H1 (cell line): ENCODE measurements at places on chromosomes 5 and 9.

DNA sequence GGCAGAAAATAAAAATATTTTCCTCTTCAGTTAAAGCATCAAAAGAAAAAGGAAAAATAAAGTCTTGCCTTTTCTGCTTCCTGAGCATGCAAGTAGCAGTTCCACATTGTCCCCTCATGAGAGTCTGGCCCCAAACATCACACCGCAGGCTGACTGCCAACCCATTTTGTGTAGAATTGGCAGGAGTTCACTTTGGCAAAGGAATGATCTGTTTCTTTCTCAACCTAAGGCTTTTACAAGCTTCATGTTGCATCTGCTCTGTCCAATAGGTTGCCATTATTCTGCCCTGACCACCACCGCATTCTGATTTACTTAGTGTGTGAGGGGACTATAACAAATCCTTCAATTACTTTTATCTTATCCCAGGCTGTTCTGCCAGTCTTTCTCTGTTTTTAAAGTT is 249.5 kb downstream of the ISL1 start:
- no peak overlapping the region for H3K4me3 ChIP-seq
- H3K27ac ChIP-seq = no peak overlapping the region
- no peaks in the 10 kb centered on the region for H3K36me3 ChIP-seq
- no peak for DNase-seq
- H3K27me3 ChIP-seq = no peaks in the 10 kb centered on the region
- H3K4me1 ChIP-seq = no peaks in the 10 kb centered on the region

DNA sequence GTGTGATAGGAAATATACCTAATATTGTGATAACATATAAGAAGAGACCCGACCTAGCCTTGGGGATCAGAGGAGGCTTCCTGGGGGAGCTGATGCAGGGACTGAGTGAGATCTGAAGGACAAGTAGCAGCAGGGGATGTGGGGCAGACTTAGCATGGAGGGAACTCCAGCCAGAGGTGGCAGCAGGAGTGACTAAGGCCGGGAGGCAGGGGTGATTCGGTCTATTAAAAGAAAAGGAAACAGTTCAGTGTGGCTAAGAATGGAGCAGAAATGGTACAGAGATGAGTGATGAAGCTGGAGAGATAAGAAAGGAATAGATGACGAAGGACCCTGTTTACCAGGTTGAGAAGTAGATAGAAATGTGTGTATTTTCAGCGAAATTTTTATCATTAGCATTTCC is 408.8 kb downstream of the ENC1 start:
- H3K4me3 ChIP-seq = no peak overlapping the region
- no peaks in the 10 kb centered on the region for H3K27me3 ChIP-seq
- no peaks in the 10 kb centered on the region for H3K36me3 ChIP-seq
- no peak overlapping the region for H3K27ac ChIP-seq

- H3K27me3 ChIP-seq = peaks cover 66% of the 10 kb centered on the region
- H3K4me3 ChIP-seq = peak overlapping the region; percentile 49
- DNase-seq = peak; percentile 62
- H3K4me1 ChIP-seq = peaks cover 9% of the 10 kb centered on the region
- no peaks in the 10 kb centered on the region for H3K36me3 ChIP-seq
These were observed 1.5 kb downstream of the SV2C start for GRCh38 chr5:76084496-76085242.

- no peak overlapping the region for H3K4me3 ChIP-seq
- H3K27me3 ChIP-seq = no peaks in the 10 kb centered on the region; the same call in 1 of the 2 replicates
- no peak for DNase-seq
- H3K27ac ChIP-seq = no peak overlapping the region
- no peaks in the 10 kb centered on the region for H3K36me3 ChIP-seq
- H3K4me1 ChIP-seq = no peaks in the 10 kb centered on the region
These were observed 19.4 kb downstream of the PLPPR1 start for GRCh38 chr9:101047848-101048397.

DNA sequence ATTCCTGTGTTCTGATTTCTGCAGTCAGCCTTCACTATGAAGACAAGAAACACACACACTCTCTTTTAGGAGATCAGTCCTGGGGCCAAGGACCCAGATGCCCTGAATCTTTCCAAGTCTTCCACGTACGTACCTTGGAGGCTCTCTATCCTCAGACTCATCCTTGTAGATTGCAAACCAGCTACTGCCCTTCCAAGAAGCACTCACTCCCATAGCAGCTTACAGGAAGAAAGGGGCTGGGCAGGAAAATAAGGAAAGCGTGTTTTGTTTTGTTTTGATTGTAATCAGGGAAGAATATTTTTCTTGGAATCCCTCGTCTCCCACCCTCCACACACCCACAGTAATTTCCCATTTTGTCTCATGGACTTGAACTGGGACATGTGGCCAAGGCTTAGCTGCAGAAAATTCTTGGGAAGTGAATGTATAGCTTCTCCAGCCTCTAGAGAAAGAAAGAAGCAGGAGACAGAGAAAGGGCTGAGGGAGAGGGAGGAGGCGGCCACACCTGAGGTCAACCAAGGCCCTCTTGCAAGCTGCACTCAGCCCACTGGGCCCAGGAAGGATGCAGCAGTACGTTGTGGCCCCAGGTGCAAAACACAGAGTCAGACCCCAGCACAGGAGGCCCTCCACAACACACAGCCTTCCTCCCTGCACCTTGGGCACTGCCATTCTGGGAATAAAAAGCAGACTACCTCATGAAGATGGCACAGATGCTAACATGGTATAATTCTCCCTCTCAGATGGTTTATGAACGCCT is 29.9 kb downstream of the IRX2 start:
- H3K36me3 ChIP-seq = no peaks in the 10 kb centered on the region
- DNase-seq = no peak
- H3K4me3 ChIP-seq = no peak overlapping the region
- 0 out of 2 replicates have a peak, but pooled peaks cover 3% of the 10 kb centered on the region for H3K27me3 ChIP-seq
- no peak overlapping the region for H3K27ac ChIP-seq

DNA sequence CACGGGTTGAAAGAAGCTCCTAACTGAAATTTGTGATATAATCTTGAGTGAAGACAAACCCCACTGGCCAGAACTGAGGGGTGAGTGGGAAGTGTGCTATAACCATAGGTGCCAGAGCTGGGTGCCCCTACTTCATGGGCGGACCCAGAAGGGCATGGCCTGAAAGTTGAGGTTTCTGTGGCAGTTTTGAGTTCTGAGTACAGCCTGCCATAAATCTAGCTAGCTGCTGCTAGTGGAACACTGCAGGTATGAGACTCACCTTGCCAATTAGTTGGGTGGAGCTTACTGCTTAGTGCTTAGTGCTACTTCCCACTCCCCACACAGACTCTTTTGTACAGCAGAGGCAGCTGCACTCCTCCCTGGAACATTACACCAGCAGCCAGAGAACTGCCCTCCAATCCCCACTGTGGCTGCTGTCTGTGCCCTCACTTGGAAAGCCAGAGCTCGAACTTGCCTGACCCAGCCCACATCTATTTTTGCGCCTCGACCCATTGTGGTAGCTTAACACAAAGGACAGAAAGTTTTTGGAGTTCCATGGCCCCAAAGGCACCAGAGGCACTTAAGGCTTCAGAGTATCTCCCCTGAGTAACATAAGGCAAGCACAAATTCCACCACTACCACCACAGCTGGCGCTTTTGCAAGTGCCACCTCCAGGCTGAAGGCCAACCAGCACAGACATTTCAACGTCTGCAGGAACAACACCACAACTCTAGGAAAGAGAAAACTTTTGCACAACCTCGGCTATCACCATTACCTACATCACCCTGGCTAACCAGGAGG is 27.1 kb upstream of the PTGER4 start:
- H3K36me3 ChIP-seq = no peaks in the 10 kb centered on the region
- H3K27me3 ChIP-seq = no peaks in the 10 kb centered on the region
- no peak for DNase-seq

DNA sequence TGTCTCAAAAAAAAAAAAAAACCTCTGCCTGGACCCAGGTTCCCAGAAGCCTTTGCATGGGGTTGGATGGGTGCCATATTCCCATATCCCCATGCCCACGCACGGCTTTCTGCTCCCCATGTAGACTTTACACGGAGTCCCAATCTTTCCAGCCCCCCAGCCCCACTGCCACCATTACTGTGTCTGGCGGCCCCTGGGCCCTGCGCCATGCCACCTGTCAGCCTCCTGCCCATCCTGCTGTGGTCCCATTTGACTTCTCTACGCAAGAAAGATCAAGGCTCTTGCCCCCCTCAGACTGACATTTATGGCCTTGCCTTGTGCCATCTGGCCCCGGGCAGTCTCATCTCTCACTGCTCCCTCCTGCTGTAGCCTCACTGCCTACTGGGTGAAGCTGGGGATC is 6.5 kb upstream of the AK1 start:
- DNase-seq = no peak
- no peak overlapping the region for H3K27ac ChIP-seq
- H3K4me3 ChIP-seq = no peak overlapping the region

DNA sequence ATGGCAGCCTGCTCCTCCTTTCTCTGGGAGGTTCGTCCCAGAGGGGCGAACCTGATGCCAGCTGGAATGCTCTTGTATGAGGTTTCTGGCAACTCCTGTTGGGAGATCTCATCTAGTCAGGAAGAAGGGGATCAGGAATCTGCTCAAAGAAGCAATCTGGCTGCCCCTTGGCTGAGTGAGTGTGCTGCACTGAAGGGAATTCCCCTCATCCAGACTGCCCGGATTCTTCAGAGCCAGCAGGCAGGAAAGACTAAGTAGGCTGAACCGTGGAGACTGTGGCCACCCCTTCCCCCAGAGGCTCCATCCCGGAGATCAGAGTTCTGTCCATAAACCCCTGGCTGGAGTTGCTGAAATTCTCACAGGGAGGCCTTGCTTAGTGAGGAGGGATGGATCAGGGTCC is 476.0 kb downstream of the CSNK1G3 start:
- no peak overlapping the region for H3K4me3 ChIP-seq
- no peak for DNase-seq
- no peak overlapping the region for H3K27ac ChIP-seq
- H3K27me3 ChIP-seq = no peaks in the 10 kb centered on the region
- H3K36me3 ChIP-seq = no peaks in the 10 kb centered on the region
- no peaks in the 10 kb centered on the region for H3K4me1 ChIP-seq

DNA sequence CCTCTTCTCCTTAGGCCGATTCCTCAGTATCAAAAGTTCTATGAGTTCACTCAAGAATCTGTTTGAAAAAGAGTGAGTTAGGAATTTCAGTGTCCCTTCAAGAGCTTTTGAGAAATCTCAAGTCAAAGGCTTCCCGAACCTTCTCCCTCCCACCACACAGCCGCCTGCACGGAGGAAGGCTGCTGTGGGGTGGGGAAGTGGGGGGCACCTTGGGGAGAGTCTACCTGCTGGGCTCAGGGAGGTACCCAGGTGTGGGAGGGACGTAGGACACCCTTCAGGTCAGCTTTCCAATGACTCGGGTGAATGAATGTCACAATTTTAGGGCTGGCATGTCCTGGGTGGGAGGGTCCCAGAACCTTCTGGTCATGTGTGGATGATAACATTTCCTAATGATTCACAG is 17.5 kb downstream of the CXCL14 start:
- H3K4me3 ChIP-seq = no peak overlapping the region
- no peak overlapping the region for H3K27ac ChIP-seq
- no peaks in the 10 kb centered on the region for H3K27me3 ChIP-seq

GRCh38 chr9:116465576-116466270 is 221.4 kb upstream of the TRIM32 start:
- no peak overlapping the region for H3K27ac ChIP-seq
- H3K4me3 ChIP-seq = no peak overlapping the region
- H3K27me3 ChIP-seq = no peaks in the 10 kb centered on the region
- H3K36me3 ChIP-seq = no peaks in the 10 kb centered on the region
- peak; percentile 16 for DNase-seq

GRCh38 chr9:22838266-22838665 is 391.6 kb downstream of the DMRTA1 start:
- DNase-seq = no peak
- no peaks in the 10 kb centered on the region for H3K4me1 ChIP-seq
- no peaks in the 10 kb centered on the region for H3K27me3 ChIP-seq
- no peak overlapping the region for H3K4me3 ChIP-seq
- no peaks in the 10 kb centered on the region for H3K36me3 ChIP-seq
- no peak overlapping the region for H3K27ac ChIP-seq

GRCh38 chr5:122863240-122863639 is 17.8 kb downstream of the SNX24 start:
- no peak overlapping the region for H3K4me3 ChIP-seq
- H3K27me3 ChIP-seq = no peaks in the 10 kb centered on the region
- no peak overlapping the region for H3K27ac ChIP-seq
- H3K36me3 ChIP-seq = no peaks in the 10 kb centered on the region
- H3K4me1 ChIP-seq = no peaks in the 10 kb centered on the region; the same call in 1 of the 2 replicates

DNA sequence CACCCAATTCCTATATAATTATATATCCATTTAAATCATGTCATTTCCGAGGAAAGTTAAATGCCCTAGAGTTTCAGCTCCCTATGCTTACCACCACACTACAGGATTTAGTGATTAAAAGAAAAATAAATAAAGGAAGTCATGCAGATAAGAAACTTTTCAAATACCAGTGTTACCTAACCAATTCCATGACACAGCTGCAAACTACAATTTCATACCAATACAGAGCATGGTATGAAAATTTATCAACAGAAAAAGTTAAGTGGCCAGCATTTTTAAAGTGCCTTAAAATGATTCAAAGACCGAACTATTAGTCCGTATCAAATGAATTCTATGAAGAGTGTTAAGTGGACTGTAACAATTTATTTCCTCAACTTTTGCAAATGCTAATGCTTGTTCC is 35.9 kb downstream of the CEP120 start:
- H3K27me3 ChIP-seq = no peaks in the 10 kb centered on the region
- H3K36me3 ChIP-seq = 0 out of 2 replicates have a peak, but pooled peaks cover 9% of the 10 kb centered on the region
- no peak for DNase-seq
- H3K4me3 ChIP-seq = no peak overlapping the region

DNA sequence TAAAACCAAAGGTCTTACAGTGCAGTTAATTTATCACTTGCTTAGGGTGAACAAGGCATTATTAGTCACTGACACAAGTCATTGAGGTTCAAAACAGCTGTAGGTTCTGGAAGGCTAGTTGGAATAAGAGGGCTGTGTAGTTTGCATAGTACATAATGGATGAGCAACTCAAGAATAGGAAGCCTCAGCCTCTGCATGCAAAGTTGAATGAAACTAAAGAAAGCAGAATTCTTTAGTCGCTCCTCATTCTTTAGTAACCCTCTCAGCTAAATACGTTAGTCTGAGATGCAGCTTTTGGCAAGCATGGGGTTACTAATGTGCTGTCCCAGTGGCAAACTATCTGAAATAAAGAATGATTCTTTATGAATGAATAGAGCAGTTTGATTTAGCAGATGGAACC is 74.2 kb downstream of the ADGRV1 start:
- DNase-seq = no peak
- peaks cover 12% of the 10 kb centered on the region for H3K36me3 ChIP-seq
- H3K4me3 ChIP-seq = no peak overlapping the region
- H3K27me3 ChIP-seq = no peaks in the 10 kb centered on the region
- H3K4me1 ChIP-seq = peaks cover 4% of the 10 kb centered on the region
- no peak overlapping the region for H3K27ac ChIP-seq

- no peak overlapping the region for H3K4me3 ChIP-seq
- no peaks in the 10 kb centered on the region for H3K27me3 ChIP-seq
- H3K4me1 ChIP-seq = no peaks in the 10 kb centered on the region
- DNase-seq = no peak
- H3K27ac ChIP-seq = no peak overlapping the region
These were observed 432.9 kb downstream of the SPATA31D1 start for GRCh38 chr9:82421498-82421897.

DNA sequence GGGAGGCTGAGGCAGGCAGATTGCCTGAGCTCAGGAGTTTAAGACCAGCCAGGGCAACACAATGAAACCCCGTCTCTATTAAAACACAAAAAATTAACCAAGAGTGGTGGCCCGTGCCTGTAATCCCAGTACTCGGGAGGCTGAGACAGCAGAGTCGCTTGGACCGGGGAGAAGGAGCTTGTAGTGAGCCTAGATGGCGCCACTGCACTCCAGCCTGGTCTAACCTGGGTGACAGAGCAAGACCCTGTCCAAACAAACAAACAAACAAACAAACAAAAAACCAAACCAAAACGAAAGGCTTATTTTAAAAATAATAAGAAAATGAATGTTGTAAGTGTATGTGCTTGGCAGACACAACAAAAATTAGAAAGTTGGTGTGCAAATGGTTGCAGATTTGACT is 536.3 kb upstream of the PTPRD start:
- no peak overlapping the region for H3K27ac ChIP-seq
- no peaks in the 10 kb centered on the region for H3K36me3 ChIP-seq
- no peak overlapping the region for H3K4me3 ChIP-seq
- H3K4me1 ChIP-seq = no peaks in the 10 kb centered on the region
